ENCODE measurements at places on chromosomes 6 and 20.

GRCh38 chr20:23230766-23231385, 119.7 kb upstream of the NXT1 start:
- DNase-seq: no peak

GRCh38 chr20:16001286-16001685, 572.0 kb downstream of the KIF16B start:
- no peak for DNase-seq

- peak; percentile 35 for DNase-seq
Observed at GRCh38 chr6:139764498-139764986, 390.1 kb upstream of the CITED2 start.

DNA sequence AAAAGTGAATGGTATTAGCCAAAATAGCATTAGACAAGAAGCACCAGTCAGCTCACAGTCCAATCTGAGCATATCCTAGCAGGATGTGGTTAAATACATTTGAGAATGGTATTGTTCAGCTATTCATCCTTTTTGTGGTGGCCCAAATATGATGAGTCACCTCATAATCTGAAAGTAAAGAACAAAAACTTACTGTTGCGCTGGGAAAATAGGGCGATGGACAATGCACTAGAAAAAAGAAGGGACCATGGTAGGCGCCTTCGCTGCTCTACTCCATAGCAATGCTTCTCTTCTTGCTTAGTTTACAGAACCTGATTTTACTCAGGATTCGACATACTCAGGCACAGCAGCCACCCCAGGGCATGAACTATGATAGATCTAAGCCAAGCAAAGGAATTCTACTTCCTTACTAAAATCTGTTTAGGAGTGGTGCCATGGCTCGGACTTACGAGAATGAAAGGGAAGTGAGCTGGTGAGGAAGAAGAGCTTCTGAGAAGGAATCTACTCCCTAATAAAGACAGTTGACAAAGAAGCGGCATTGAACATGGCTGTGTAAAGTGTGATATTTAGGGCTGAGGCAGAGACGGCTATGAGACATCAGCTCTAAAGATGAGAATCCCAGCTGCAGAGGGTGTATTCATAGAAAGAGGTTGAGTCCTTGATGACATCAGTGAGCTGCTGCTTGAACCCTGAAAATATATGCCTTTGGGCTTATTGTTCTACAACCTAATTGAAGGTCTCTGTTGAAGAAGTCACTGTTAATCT, 16.6 kb upstream of the FBXO9 start:
- DNase-seq: no peak

DNA sequence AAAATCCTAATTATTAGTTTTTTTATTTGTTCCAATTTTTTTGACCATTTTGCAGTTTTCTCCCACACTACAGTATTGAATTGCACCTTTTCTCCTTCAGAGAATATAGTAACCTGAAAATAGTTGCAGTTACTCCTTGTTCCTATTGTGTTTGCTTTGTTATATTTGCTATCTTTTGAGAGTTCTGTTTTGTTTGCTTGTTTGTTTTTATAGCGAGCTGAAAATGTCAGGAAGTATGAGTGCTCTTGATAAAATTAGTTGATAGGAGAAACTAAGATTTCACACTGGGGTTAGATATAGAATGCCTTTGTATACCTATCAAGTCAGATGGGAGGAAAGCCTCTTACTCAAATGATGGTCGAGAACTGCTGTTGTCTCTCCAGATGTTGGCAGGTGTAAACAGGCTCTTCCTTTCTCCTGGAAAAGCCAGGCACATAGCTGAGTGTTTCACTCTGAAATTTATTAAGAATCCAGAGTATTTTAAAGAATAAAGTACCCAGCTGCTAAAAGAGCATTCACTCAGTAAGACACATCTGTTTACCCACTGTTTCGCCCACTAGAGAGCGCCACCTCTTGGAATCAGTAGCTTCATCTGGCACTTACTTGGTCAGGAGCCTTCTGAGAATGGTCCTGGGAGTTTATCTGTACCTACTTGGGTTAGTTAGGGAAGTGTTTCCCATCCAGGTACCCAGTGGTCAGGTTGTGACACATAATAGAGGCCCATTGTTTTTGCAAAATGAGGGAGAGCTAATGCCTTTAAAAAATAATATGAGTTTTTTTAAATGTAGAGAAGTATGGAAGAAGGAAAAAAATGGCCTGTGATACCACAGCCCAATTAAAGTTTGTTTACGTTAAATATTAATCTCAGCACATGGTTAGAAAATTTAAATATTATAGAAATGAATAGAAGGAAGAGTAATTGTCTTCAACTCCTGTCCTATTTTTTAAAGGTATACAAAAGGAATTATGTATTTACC, 11.2 kb downstream of the NT5DC1 start:
- no peak for DNase-seq

DNA sequence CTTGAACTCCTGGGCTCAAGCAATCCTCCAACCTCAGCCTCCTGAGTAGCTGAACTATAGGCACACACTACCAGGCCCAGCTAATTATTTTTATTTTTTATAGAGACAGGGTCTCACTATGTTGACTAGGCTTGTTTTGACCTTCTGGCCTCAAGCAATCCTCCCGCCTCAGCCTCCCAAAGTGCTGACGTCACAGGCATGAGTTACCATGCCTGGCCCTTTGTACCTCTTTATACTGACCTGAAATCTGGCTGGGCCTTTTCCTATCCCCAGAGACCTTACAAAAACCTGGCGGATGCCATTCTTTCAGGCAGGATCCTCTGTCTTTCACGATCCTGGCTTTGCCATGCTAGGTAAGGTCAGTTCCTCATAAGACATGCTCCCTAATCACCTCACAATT, 11.5 kb downstream of the WFDC3 start:
- DNase-seq: no peak

DNA sequence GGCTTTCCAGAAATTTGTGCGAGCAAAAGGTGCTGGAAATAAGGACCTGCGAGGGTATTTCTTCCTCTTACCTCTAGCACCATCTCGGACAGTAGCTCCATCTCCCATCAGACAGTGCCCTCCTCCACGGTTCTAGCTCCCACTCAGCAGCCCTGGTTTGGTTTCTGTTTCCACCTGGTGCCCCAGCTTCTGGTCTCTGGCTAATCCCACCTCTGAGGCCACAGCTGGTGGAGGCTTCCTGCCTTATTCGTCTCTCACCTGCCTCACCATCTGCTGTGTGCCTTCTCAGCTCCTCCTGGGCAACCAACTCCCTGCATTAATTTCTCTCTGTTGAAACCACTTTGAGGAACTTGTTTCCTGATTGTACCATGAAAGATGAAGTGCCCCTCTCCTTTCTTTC, 162.4 kb upstream of the CDYL start:
- DNase-seq: no peak

- DNase-seq: no peak
Observed at GRCh38 chr6:117328500-117328899, 63.1 kb downstream of the VGLL2 start.

- DNase-seq: no peak
Observed at GRCh38 chr6:122621638-122622037, 11.4 kb downstream of the PKIB start.

DNA sequence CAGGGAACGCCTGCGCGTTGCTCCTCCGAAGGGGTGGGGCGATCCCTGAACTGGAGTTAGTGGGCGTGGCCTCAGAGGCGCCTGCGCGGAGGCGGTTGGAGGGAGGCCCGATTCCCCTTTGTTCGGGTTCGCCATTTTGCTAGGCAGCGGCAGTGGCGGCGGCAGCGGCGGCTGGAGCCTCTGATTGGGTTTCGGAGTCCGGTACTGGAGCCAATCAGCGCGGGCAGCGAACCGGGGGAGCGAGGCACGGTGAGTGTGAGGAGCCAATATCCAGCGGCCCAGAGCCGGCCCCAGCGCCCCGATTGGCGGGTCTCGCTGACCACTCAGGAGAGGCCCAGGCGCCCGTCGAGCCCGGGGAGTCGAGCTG, at the start of gene NFYA:
TSS of gene NFYA (plus strand) at position 139 of the 367 bp plus-strand sequence. CDS start 6,116 bp downstream, outside the sequence.
- DNase-seq: no peak
